ENCODE measurements at places on chromosomes 5 and 9.

- DNase-seq: no peak
These were observed 25.2 kb upstream of the CTSV start for GRCh38 chr9:97064176-97064575.

- DNase-seq: no peak
These were observed 65.9 kb downstream of the DMRTA1 start for GRCh38 chr9:22512495-22512894.

GRCh38 chr5:18023275-18023674 is 389.0 kb downstream of the TAF11L14 start:
- DNase-seq: no peak

DNA sequence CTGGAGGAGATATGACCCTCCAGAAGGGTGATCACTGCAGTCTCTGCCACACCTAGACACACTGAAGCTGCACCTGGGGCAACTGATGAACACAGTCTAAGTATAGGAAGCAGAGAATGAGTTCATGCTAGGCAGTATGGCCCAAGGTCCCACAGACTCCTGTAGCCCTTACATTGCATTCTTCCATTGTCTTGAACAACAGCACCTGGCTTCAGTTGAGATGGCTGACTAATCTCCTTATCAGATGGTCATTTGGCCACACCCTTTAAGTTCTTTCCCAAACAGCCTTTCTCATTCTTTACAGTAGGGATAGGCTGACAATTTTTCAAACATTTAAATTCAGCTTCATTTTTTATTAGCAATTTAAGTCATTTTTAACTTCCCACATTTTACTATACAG is 23.1 kb downstream of the CENPK start:
- DNase-seq: no peak

DNA sequence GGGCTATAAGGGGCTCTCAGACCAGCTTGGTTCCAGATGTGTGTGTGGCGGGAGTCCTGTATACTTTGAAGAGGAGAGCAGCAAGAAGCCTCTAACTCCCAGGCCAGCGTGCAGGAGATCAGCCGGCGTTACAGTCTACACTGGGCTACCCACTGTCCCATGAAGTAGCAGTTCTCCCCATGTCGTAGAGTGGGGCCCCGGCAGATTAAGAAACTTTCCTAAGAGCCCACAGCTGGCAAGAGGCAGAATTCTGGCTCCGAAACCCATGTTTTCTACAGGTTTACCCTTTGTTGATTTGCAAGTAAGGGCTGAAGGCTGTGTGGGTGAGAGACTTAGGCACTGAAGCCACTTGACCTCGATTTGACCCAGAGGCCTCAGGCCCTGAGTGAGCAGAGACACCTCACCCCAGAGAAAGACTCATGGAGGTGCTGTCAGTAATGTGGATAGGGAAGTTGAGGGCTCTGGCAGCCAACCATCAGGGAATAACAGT is 881 bp upstream of the B4GALT1 start:
- no peak for DNase-seq
